GM04503 (cell line): ENCODE measurements at places on chromosomes 2 and 18.

DNA sequence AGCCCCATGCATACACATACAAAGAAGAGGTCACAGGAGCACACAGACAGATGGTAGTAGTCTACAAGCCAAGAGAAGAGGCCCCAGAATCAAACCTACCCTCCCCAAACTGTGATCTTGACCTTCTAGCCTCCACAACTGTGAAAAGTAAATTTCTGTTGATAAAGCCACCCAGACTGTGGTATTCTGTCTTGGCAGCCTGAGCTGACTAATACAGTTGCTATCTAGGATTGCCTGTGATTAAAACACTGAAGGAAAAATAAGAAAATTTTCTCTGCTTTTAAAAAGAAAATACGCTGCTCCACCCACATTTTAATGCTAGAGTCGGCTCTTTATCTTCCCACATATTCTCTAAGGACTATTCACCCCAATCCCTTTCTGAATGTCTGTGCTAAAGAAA, 143.7 kb upstream of the TMEM200C start:
- DNase-seq, result no peak

GRCh38 chr18:54780285-54780861, 47.9 kb upstream of the RAB27B start:
- no peak for DNase-seq

- DNase-seq, result no peak
These were observed 569 bp downstream of the BABAM2 start for GRCh38 chr2:27890924-27891672.

GRCh38 chr2:113246606-113247005, 32.1 kb downstream of the PAX8 start:
- no peak for DNase-seq

- DNase-seq, result no peak
These were observed 138.1 kb downstream of the WDR7 start for GRCh38 chr18:56789004-56789888.

GRCh38 chr2:128736689-128737545, 418.2 kb upstream of the HS6ST1 start:
- DNase-seq, result no peak

GRCh38 chr2:55721596-55722215, 28.1 kb upstream of the PNPT1 start:
- no peak for DNase-seq

GRCh38 chr2:65349863-65350262, 82.5 kb downstream of the SPRED2 start:
- DNase-seq, result no peak

DNA sequence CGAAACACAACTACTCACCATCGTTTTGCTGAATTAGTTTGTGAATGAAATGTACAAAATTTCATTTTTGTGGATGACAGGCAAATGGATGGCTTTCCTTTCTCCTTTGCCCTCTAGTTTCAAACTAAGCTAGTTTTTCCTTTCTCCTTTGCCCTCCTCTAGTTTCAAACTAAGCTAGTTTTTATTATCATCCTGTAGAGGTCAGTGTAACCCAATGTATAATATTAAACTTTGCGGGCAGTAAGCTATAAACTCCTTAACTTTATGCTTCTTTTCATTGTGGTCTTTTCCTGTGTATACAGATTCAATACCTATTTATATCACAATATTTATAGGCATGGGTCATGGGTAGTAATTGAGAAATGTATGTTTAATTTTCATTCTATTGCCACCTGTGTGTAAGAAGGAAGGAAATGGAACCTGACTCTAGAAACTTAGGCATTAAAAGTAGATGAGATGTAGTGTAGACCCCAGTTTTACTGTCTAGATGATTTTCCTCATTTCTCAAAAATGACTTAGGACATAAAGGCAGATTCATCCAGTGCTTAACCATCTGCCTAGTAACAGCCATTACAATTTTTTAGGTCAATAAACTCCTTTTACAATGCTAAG, 58.1 kb downstream of the MAP3K19 start:
- DNase-seq, result peak; percentile 2

DNA sequence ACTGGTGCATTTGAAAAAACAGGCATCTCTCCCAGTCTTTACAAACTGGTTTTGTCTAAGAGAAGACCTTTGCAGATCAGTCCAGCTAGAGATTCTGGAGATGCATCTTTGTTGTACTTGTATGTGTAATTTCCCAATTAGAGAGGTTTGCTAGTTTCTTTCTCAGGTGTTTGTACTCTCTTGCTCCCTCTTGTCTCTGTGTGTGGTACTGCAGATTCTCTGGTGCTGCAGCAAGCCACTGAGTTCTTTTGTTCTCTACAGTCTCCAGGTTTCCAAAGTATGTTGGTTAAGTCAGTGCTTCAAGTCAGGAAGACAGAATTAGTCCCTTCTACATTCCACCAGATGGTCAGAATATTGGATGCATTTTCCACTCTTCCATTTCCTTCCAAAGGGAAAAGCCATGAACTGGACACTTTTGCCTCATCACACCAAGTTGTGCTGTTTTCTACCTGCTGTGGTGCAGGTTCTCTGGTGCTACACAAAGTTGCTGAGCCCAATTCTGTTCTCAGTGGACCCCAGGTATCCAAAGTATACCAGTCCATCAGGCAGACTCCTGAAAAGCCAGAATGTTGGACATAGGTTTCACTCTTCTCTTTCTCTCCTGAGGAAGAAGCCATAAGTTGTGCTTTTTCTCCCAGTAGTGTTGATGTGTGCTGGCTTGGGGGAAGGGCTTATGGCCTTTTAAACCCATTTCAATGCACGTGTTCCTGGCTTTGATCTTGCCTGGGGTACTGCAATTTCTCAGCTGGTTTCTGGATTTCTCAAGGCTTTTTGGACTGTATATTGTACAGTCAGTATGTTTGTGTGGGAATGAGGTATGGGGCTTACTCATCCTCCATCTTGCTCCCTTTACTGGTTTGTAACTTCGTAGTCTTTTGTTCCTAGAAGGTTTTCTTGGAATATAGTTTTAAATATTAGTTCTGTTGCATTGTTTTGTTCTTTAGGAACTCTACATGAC, 29.8 kb downstream of the EPC2 start:
- no peak for DNase-seq

- DNase-seq, result no peak
These were observed 20.8 kb downstream of the CNTNAP5 start for GRCh38 chr2:124045894-124046293.

DNA sequence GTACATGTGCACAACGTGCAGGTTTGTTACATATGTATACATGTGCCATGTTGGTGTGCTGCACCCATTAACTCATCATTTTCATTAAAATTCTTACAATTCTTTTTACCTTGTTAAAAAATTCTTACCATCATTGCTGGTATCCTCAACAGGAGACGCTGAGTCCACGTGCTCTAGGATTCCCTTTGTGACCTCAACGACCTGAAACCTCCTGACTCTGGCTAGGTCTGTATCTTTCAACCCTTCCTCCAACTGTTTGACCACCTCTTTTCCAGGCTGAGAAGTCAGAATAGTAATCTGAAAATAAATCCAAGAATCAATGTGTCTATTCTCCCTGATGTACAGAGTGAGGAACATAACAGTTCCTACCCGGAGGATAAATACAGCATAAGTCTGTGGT, 41.2 kb downstream of the M1AP start:
- no peak for DNase-seq

GRCh38 chr2:211996857-211997256, 541.7 kb downstream of the ERBB4 start:
- no peak for DNase-seq

- no peak for DNase-seq
These were observed 29.0 kb upstream of the MAPRE3 start for GRCh38 chr2:26941486-26941885.

- DNase-seq, result no peak
These were observed 1.6 kb downstream of the WDFY1 start for GRCh38 chr2:223943561-223944008.

GRCh38 chr2:234502919-234503285, 6.0 kb upstream of the ARL4C start:
- DNase-seq, result no peak

GRCh38 chr2:75775311-75775823, 64.7 kb upstream of the GCFC2 start:
- no peak for DNase-seq

- DNase-seq, result no peak
These were observed 6.6 kb upstream of the PCBP1 start for GRCh38 chr2:70080610-70081200.

GRCh38 chr2:62441824-62442223, 64.2 kb downstream of the TMEM17 start:
- no peak for DNase-seq

DNA sequence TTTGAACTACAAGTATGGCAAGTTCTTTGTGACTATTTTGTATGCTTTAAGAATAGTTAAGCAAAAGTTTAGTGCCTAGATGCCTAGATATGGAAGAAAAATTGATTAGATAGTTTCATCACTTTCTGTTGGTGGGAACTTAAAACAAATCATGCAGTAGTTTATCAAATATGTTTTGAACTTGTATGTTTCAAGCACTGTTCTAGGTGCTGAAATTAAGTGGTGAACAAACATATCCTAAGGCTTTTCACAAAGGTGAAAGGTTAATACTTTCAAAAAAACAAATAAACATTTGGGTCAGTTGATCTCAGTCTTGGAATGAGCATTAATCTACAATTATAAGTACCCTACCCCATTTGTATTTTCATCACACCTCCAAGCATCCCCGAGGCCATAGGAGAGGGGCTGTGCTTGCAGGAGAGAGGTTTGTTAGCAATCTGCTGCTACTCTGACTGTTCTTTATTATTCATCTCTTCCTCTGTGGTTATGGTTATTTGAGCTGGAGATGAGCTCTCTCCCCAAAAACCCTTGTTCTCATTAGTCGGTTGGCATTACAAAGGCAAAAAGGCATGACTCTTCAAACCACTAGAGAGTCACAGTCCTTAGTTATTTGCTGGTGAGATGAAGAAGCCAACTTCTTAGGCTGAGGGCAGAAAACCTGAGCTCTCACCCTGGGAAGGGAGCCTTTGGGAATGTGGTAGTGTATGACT, 103.9 kb upstream of the FHL2 start:
- no peak for DNase-seq

GRCh38 chr2:190742431-190742830, 93.5 kb downstream of the NAB1 start:
- DNase-seq, result no peak

- no peak for DNase-seq
These were observed 45.3 kb upstream of the SERPINE2 start for GRCh38 chr2:224084266-224084892.

GRCh38 chr2:187500585-187501359, 52.7 kb upstream of the CALCRL start:
- no peak for DNase-seq

DNA sequence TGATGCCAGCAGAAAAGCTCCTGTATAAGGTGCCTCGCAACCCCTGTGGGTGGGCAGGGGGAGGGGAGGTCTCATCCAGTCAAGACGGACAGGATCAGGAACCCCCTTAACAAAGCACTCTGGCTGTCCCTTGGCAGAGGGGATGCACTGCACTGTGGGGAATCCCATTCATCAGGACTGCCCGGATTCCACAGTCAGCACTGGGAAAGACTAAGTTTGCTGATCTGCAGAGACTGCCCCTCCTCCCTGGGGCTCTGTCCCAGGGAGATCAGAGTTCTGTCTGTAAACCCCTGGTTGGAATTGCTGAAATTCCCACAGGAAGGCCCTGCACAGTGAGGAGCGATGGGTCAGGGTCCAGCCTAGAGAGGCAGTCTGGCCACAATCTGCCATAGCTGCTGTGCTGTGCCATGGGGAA, 149.5 kb upstream of the RBBP8 start:
- no peak for DNase-seq

GRCh38 chr2:168663993-168664392, 138.4 kb upstream of the NOSTRIN start:
- DNase-seq, result no peak

DNA sequence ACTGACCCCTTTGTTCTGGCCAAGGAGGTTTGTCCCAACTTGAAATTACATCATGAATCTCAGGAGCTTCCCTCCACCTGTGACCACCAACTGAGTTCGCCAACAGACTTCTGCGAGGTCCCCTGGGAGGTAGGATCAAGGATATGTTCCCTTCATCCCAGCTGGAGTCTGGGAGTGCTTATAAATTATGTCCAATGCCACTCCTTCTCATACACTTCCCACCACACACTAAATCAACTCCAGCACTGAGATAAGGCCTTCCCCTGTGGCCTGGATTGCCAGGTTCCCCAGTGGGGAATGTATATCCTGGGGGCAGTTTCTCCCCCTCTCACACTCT, 99.2 kb downstream of the RND3 start:
- DNase-seq, result no peak

- DNase-seq, result no peak
These were observed 10.2 kb downstream of the GPR55 start for GRCh38 chr2:230914886-230915285.

DNA sequence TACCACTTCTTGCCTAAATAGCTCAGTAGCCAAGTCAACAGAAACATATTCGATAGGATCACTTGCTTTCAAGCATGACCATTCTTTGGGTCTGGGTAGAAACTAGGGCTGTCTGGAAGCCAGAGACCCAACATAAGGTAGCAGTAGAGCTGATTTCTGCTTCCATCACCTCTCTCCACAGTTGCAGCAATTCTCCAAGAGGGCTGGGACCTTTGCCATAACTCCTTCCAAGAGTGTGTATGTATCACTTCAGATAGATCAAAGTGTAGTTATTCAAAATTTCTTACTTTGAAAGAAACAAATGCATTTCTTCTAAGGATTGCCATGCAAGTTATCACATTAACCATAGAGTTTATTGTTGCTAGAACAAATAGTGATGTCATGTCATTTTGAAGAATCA, 172.0 kb upstream of the GALNT5 start:
- no peak for DNase-seq

DNA sequence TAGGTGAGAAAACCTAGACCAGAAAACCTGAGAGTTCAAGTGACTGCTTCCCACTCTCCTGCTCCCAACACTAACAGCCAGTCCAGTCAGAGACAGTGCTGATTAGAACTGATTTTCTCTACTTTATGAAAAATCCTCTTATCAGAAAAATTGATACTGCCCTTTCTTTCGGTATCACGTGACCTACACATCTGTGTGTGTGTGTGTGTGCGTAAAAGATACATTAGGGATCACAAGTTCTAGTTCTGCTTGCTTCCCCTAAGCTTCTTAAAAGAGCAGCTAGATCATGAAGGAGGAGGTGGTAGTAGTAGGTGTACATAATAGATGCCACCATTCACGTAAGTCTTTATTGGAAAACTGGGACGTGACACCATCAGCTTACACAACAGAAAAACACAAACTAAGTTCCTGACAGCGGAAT, 1.5 kb downstream of the ARL5A start:
- DNase-seq, result no peak

GRCh38 chr2:132437852-132438669, 21.5 kb downstream of the GPR39 start:
- DNase-seq, result no peak

DNA sequence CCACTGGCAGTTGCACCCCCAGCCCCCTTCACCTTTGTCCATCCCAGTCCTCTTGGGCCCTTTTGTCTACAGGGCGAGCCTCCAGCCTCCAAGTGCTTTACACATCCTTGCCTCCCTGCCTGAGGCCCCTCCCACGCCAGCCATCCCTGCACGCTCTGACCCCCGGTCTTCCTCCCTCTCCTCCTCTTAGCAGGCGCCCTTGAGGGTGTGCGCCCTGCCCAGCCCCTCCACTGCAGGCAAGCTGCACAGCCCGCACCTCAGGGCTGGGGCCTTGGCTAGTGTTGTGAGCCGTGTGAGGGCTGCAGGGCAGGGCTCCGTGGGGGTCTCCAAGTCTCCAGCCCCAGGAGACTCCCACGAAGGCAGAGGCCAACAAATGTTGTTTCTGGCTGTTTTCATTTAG, 6.9 kb downstream of the BOK start:
- no peak for DNase-seq

GRCh38 chr2:134027980-134028379, 225.9 kb upstream of the MGAT5 start:
- no peak for DNase-seq
